PC-9 (cell line): ENCODE measurements at places on chromosomes 2 and 18. TPM values are rescaled to one million over a fixed set of nuclear protein-coding genes. Genes with fewer than 3 reads are reported as not detected.

The VWC2L gene
- not detected in 2 replicates for total RNA-seq

The HOXD12 gene
- total RNA-seq: not detected in 2 replicates

The ARHGEF4 gene
- 16.1 and 20.0 TPM in 2 replicates for total RNA-seq

The GPC1 gene
- 302 and 319 TPM in 2 replicates for total RNA-seq

The DHRS9 gene
- not detected in 2 replicates for total RNA-seq

The NMUR1 gene
- total RNA-seq: not detected in 2 replicates

The GLI2 gene
- 11.6 and 14.6 TPM in 2 replicates for total RNA-seq

The UGT1A5 gene
- 71.3 and 91.2 TPM in 2 replicates for total RNA-seq

The TM4SF20 gene
- total RNA-seq: not detected in 2 replicates

The ARMC9 gene
- total RNA-seq: 23.4 and 29.7 TPM in 2 replicates

The DNAJB2 gene
- total RNA-seq: 38.5 and 47.5 TPM in 2 replicates

The SERPINB10 gene
- total RNA-seq: not detected in 2 replicates

The CNDP1 gene
- not detected in 2 replicates for total RNA-seq

DNA sequence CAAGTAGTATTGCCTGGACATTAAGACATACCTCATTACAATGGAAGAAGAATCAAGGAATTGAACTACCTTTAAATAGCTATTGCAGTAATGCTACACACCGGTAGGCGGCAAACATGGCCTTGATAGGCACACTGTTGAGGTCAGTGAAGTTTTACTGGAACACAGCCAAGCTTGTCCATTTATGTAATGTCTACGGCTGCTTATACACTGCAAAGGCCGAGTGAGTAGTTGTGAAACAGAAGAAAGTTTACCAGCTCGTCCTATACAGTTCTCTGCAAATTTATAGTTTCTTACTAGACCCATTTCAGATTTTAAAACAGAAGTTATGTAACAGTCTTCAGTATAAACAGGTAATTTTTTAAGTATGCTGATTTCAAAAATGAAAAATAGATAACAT, 38.8 kb downstream of the PPP4R1 start:
- peak; percentile 75 for DNase-seq
- H3K27ac ChIP-seq: peak overlapping the region; percentile 53
- no peak overlapping the region for H3K4me3 ChIP-seq

- no peaks in the 10 kb centered on the region for H3K36me3 ChIP-seq
- no peak overlapping the region for H3K4me3 ChIP-seq
- peak; percentile 65 for DNase-seq
- no peaks in the 10 kb centered on the region for H3K27me3 ChIP-seq
- H3K27ac ChIP-seq: no peak overlapping the region
- peaks cover 12% of the 10 kb centered on the region for H3K4me1 ChIP-seq
These were observed 106.6 kb upstream of the STON1 start for GRCh38 chr2:48423376-48423775.

- H3K4me1 ChIP-seq: peaks cover 26% of the 10 kb centered on the region
- H3K27me3 ChIP-seq: no peaks in the 10 kb centered on the region
- peaks cover 7% of the 10 kb centered on the region; the same call in 1 of the 2 replicates for H3K36me3 ChIP-seq
These were observed 4.0 kb upstream of the RTN4 start for GRCh38 chr2:55054106-55054875.

GRCh38 chr2:6031200-6031867, 339.1 kb downstream of the SOX11 start:
- H3K36me3 ChIP-seq: no peaks in the 10 kb centered on the region
- no peak for DNase-seq
- no peak overlapping the region for H3K4me3 ChIP-seq
- H3K27me3 ChIP-seq: 0 out of 2 replicates have a peak, but pooled peaks cover 7% of the 10 kb centered on the region

DNA sequence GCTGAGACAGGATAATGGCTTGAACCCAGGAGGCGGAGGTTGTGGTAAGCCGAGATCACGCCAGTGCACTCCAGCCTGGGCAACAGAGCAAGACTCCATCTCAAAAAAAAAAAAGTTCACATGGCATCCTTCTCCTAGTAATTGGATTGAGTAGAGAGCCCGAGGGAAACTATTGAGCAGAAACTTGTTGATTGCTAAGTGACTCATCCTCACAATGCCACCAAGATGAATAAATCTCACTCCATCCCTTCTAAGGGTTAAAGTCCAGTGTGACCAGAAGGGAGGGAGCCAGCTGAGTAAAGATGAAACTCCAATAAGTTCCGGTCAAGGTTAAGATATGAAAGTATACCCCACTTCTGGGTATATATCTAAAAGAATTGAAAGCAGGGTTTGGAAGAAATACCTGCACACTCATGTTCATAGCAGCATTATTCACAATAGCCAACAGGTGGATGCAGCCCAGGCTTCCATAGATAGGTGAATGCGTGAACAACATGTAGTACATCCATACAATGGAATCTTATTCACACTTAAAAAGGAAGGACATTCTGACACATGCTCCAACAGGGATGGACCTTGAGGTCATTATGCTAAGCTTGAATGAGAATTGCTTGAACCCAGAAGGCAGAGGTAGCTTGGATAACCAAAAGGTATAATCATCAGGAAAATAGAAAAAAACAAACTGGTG, 13.0 kb upstream of the FHL2 start:
- no peak for DNase-seq
- H3K36me3 ChIP-seq: no peaks in the 10 kb centered on the region
- H3K27me3 ChIP-seq: no peaks in the 10 kb centered on the region
- peaks cover 7% of the 10 kb centered on the region for H3K4me1 ChIP-seq

DNA sequence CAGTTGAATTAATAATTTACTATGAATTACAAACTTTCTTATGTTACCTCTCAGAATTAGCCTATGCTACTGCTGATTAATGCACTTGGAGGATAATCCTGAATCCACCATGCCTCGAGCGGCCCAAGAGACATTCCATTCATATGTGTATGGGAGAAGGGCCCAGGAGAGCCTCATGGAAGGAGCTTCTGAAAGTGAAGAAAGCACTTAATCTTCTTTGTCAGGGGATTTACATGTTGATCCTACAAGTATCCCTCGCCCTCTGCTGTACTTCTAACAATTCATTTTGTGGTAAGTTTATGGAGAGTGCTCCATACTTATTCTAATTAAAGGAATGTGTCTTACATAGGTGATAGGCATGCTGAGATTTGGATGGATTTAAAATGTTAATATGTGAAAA, 1189.1 kb upstream of the NXPH2 start:
- H3K36me3 ChIP-seq: no peaks in the 10 kb centered on the region
- no peak for DNase-seq
- H3K27ac ChIP-seq: no peak overlapping the region

DNA sequence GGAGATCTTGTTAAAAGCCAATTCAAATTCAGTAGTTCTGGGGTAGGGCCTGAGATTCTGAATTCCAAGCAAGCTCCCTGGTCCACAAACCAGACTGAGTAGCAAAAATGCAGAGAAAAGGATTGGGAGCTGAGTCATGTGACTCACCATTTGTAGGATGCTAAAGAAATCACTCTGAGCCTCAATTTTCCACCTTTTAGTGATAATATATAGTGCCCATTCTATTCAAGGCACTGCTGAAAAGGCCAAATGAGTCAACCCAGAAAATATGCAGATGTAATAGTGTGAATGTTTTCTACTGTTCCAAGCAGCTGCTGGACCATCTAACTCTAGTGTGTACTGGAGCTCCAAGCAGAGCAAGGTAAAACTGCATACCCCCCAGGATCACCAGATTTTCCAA, 47.2 kb downstream of the SLC14A2 start:
- DNase-seq: no peak
- no peaks in the 10 kb centered on the region for H3K36me3 ChIP-seq
- H3K27me3 ChIP-seq: no peaks in the 10 kb centered on the region; the same call in 1 of the 2 replicates

GRCh38 chr18:23805898-23806297, 116.6 kb downstream of the LAMA3 start:
- H3K4me3 ChIP-seq: no peak overlapping the region
- H3K36me3 ChIP-seq: no peaks in the 10 kb centered on the region
- H3K27me3 ChIP-seq: no peaks in the 10 kb centered on the region
- no peak overlapping the region for H3K27ac ChIP-seq

- H3K4me3 ChIP-seq: no peak overlapping the region
- H3K36me3 ChIP-seq: no peaks in the 10 kb centered on the region
- no peaks in the 10 kb centered on the region for H3K27me3 ChIP-seq
- no peak for DNase-seq
These were observed 315.0 kb upstream of the TFPI start for GRCh38 chr2:187869195-187869594.

- H3K27me3 ChIP-seq: no peaks in the 10 kb centered on the region
- no peak for DNase-seq
These were observed 8.2 kb downstream of the STK36 start for GRCh38 chr2:218680061-218680460.

DNA sequence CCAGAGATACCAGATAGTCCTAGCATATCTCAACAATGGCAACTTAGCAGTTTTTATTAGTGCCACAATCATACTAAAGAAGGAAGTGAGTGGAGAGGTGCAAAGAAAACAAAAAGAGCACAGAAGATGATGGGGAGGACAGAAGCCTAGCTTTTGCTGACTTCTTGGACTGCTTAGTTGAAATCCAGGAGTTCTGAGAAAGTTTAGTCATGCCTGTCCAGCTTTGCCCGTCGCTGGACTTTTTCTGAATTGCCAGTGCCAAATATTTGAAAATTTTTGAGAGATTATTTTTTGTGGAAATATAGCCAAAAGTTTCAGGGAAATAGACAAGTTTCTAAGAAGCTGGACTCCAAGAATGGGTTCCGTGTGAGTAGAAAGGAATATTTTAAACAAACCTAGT, 558.7 kb upstream of the TNP1 start:
- no peak for DNase-seq
- H3K27me3 ChIP-seq: no peaks in the 10 kb centered on the region
- H3K27ac ChIP-seq: no peak overlapping the region
- H3K4me3 ChIP-seq: no peak overlapping the region
- no peaks in the 10 kb centered on the region for H3K36me3 ChIP-seq

DNA sequence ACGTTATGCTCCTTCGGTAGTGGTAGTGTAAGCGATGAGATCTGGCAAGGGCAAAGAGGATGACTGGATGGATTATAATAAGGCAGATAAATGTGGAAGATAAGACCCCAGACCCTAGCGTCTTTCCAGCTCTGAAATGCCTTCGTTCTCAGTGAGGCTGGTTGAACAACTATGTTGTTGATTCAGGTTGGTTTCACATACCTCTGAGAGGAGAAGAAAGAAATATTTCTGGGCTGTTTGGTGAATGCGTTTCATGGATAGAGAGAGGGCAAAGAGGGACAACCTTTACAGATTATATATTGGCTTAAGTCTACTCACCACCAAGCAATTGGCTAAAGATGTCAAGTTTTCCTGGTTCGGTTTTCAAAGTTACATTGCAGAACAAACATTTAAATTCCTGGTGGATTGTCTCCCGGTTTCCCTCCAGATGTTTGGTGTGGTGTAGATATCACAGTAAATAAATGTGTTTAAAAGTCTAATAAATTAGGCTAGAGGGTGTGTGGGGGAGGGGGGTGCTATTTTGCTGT, 190.1 kb upstream of the GLI2 start:
- peaks cover 35% of the 10 kb centered on the region for H3K4me1 ChIP-seq
- H3K36me3 ChIP-seq: no peaks in the 10 kb centered on the region
- DNase-seq: no peak
- no peak overlapping the region for H3K4me3 ChIP-seq

- H3K27me3 ChIP-seq: no peaks in the 10 kb centered on the region
- DNase-seq: no peak
- H3K36me3 ChIP-seq: no peaks in the 10 kb centered on the region
- H3K4me1 ChIP-seq: no peaks in the 10 kb centered on the region
- H3K27ac ChIP-seq: no peak overlapping the region
These were observed 53.5 kb upstream of the CYP1B1 start for GRCh38 chr2:38129481-38129880.

- H3K27me3 ChIP-seq: peaks cover 60% of the 10 kb centered on the region
- no peak overlapping the region for H3K4me3 ChIP-seq
- H3K4me1 ChIP-seq: no peaks in the 10 kb centered on the region
These were observed 401.4 kb downstream of the ALK start for GRCh38 chr2:29520001-29520400.

GRCh38 chr2:9280224-9280623, 73.6 kb downstream of the ASAP2 start:
- peaks cover 20% of the 10 kb centered on the region for H3K4me1 ChIP-seq
- H3K27me3 ChIP-seq: no peaks in the 10 kb centered on the region
- 0 out of 2 replicates have a peak, but pooled peaks cover 10% of the 10 kb centered on the region for H3K36me3 ChIP-seq

- H3K27ac ChIP-seq: no peak overlapping the region
- H3K4me3 ChIP-seq: no peak overlapping the region
- H3K36me3 ChIP-seq: no peaks in the 10 kb centered on the region
- H3K4me1 ChIP-seq: no peaks in the 10 kb centered on the region
- no peaks in the 10 kb centered on the region for H3K27me3 ChIP-seq
These were observed 63.4 kb downstream of the ZCCHC2 start for GRCh38 chr18:62586151-62586774.

DNA sequence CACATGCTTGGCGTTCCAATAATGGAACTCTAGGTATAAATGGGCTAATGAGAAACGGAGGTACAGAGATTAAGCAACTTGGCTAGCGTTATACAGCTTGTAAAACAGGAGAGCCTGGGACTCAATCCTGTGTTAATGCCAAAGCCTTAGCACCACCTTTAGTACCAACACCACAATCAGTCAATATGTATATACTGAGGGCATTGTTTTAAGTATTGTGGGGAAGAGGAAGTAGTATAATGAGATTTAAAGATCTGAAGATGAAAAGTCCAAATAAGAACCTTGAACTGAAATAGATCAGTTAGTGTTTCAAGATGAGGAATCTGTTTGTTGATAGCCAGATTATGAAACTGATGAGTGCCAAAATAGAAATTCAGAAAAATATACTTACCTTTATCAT, 8.1 kb downstream of the MARS2 start:
- no peak overlapping the region for H3K4me3 ChIP-seq
- H3K4me1 ChIP-seq: peaks cover 8% of the 10 kb centered on the region
- no peaks in the 10 kb centered on the region for H3K27me3 ChIP-seq
- DNase-seq: no peak
- peaks cover 28% of the 10 kb centered on the region for H3K36me3 ChIP-seq

DNA sequence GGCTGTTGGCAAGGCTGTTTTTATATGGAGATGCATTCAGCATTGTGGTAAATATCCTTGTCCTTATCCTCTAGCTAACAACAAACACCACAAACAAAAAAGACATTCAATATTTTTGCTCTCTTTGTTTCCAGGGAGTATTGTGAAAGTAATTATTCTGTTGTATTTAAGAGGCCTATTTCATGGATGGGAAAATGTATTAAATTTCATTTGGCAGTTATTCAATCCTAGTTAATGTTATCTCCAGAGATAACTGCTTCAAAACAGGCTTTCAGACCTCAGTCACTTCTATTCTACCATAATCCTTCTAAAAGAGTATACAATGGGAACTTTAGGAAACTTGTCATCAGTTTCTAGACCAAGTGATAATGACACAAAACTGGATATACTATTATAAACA, 280.5 kb upstream of the CCDC68 start:
- no peak for DNase-seq
- H3K4me1 ChIP-seq: no peaks in the 10 kb centered on the region
- H3K36me3 ChIP-seq: no peaks in the 10 kb centered on the region

DNA sequence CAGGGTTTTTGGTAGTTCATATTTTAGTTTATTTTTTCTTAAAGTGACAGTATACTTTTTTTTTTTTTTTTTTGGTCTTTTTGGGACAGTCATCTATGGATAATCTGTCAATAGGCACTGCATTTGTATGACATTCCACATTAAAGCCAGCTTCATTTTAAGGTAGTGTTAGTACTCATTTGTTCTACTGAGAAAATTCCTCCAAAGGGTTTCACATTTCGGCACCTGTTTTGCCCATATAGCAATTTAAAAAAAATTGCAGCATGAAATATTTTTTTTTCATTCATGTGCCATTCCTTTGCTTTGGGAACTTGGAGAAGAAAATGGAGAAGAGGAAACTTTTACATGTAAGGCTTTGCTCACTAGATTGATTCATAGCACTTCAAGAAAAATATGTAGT, 276.3 kb upstream of the TCF4 start:
- H3K4me1 ChIP-seq: no peaks in the 10 kb centered on the region
- no peaks in the 10 kb centered on the region for H3K36me3 ChIP-seq
- H3K4me3 ChIP-seq: no peak overlapping the region
